ENCODE measurements at places on chromosomes 13 and 19.

GRCh38 chr13:54390841-54391240 is 1362.2 kb downstream of the OLFM4 start:
- no peak for DNase-seq

GRCh38 chr19:39379865-39380396 is 11.0 kb downstream of the PAF1 start:
- no peak for DNase-seq

GRCh38 chr19:36103842-36104552 is 6.9 kb upstream of the OVOL3 start:
- DNase-seq = no peak

- no peak for DNase-seq
Observed at GRCh38 chr13:67650471-67650870, 420.3 kb upstream of the PCDH9 start.

- DNase-seq = peak; percentile 44
Observed at GRCh38 chr13:30551189-30551588, 66.5 kb upstream of the USPL1 start.

- DNase-seq = no peak
Observed at GRCh38 chr19:38277969-38278680, 13.8 kb downstream of the SPINT2 start.

DNA sequence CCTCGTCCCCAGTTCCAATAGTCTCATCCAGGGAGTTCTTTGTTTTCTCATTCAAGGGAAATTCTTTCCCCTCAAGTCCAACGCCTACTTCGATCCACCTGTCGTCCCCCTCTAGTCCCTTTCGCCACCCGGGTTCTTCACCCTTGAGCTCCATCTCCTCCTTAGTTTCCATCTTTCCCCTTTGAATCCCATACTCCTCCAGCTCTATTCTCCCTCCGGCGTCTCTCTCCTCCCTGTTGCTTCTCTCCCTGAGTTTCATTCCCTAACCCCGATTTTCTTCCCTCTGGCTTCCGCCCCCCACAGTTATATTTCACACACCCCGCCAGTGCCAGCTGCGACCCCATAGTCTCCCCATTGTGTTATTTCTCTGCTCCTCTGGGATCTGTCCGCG is 628 bp upstream of the SLC17A7 start:
- DNase-seq = no peak

DNA sequence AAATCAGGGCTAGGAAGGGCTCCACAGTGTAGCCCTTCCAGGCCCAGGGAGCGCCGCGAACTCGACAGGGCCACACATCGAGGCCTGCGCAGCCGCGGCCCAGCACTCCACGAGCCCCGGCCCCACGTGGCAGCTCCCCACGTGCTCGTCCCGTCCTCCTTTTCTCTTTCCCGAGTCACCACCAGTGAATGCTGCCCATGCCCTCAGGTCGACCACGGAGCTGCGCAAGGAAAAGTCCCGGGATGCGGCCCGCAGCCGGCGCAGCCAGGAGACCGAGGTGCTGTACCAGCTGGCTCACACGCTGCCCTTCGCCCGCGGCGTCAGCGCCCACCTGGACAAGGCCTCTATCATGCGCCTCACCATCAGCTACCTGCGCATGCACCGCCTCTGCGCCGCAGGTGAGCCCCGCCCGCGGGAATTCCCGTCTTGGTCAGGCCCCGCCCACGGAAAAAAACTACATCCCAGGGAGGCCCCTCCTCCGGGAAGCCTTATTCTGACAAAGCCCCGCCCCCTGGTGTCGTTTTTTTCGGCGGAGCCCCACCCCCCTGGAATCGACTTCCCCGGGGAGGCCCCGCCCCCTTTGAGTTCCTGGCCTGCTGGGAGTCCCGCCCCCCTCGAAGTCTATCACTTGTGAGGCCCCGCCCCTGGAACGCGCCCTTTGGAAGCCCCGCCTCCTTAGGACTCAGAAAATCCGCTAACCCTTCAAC is 7.0 kb downstream of the HIF3A start:
- no peak for DNase-seq

- no peak for DNase-seq
Observed at GRCh38 chr13:48908381-48909055, 67.2 kb upstream of the FNDC3A start.

DNA sequence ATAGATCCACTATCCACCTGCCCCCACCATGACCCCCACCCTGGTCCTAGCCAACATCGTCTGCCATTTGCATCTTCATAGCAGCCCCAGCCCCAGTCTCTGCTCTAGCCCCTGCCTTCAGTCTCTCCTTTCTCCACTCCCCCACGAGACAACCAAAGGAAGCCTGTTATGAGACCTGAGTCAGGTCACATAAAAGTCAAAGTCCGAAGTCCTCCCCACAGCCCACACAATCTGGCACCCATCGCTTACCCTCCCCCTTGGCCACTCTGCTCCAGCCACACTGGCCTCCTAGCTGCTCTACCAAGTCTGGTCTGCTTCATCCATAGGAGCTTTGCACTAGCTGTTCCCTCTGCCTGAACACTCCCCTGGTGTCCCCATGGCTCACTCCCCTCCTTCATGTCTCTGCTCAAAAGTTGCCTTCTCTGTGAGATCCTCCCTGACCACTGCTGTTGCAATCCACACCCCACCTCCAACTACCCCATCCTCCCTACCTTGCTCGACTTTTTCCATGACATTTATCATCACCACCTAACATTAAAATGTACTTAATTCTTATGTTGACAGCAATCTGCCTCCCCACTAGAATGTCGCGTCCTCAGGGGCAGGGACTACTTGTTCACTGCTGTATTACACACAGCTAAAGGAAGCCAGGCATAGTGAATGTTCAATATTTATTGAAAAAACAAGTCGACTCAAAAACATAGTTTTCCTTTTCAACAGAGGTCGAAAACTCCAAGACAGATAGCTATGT is 1.2 kb upstream of the PLEKHG2 start:
- DNase-seq = peak; percentile 63

DNA sequence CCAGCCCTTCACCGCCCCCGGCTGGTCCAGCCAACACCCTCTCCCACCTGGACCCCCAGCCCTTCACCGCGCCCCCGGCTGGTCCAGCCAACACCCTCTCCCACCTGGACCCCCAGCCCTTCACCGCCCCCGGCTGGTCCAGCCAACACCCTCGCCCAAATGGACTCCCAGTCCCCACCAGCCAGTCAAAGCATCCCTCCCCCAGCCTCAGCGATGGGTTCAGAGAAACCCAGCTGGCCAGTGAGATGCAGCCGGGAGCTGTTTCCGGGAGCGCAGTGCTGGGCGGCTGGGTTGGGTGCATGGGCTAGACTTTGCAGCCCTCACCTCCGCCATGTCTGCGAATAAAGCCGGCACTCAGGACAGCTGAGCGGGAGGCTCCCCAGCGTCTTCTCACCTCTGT is 6.5 kb upstream of the CDC34 start:
- DNase-seq = no peak

DNA sequence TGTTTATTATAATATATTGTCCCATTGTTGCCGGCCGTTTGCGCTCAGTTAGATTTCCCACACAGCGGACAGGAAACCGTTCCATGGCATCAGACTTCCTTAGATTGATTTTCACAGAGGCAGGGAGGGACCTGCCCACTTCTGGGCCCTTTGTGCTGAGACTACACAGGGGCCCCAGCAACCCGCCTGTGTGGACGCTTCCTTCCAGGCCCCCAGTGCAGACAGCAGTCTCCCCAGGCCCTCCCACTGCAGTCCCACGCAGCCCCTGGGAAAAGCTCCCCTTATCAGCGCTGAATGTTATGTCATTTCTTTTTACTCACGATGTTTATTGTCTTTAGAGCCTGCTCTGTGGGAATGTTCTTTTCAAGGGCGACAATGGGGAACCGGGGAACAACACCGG is 351.7 kb upstream of the ARGLU1 start:
- no peak for DNase-seq

DNA sequence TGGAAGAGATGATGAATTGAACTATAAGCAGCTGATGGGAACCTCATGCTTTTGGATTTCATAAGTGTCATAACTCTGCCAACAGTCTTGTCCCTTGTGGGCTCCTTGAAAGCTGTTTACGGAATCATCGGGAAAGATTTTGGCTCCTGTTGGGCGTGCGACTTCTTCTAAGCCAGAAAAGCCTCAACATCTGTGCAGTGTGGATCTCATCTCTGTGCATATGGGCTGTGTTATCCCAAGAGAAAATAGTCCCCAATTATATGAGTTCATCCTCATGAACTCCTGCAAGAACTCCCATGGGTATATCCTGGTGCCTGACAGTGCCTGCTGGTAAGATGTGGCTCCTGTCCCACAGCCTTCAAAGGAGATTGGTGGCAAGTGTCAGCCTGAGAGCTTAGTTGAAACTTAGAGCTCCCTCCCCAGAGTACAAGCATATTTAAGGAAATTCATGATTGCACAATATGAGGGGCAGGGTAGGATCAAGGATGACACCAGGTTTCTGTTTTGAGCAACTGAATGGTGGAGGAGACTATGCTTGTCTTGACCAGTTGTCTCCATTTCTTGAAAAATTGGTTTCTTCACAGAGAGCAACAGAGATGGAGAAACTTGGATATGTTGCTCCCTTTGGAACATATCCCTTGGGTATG is 243.5 kb downstream of the ITGBL1 start:
- DNase-seq = no peak

DNA sequence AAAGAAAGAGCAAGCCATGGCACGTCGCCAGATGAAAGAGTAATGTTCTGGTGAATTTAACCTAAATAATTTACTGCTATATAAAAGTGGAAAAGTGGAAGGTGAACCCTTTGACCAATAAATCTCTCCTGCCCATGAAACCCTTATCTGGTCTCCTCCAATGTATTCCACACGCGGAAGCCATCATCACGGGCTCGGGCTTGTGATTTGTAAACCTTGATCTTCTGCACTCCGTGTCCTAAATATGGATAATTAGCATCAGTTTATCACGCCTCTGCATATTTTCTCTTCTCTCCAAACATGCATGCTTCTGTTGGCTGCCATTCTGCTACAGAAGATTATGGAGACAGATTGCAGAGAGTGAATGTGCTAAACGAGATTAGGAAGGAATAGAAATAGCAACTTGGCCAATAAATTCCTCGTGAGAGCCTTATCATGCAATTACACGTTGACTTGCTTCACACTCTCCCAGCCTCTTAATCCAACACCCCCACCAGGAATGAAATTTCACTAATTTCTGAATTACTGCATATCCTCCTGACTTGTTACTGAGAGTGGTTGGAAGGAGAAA is 34.5 kb downstream of the SOX1 start:
- DNase-seq = no peak

GRCh38 chr19:5585461-5586299 is 17.9 kb upstream of the TINCR start:
- DNase-seq = peak; percentile 82

DNA sequence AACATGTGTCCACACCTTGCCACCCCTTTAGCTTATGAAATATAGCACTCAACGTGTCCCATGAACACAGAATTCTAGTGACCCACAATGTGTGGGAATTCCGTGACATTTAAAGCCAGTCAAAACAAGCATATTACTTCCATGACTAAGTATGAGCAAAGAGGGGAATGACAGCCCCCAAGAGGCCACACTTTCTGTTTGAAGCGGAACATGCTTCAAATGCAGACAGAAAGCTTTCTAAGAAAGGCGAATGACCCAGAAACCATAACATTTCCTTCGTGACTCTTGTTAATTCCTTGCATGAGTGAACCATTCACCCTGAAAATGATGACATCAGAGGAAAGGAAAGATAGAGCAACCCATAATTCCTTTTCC is 122.0 kb upstream of the FNDC3A start:
- DNase-seq = no peak

DNA sequence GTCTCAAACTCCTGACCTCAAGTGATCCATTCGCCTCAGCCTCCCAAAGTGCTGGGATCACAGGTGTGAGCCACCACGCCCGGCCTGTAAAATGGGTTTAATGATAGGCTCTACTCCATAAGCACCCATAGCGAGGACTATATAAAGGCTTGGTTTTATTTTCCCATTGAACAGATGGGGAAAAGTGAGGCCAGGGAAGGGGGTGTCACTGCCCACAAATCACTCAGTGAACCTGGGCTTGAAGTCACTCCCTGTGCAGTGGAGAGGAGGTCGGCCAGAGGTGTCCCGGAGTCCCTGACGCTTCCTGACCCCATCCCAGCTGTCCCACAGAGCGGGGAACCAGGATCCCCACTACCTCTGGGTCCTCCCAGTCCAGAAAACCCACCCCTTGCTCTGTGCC is 14.9 kb downstream of the TLE2 start:
- DNase-seq = no peak

- DNase-seq = no peak
Observed at GRCh38 chr13:107035186-107035585, 467.2 kb upstream of the ARGLU1 start.

DNA sequence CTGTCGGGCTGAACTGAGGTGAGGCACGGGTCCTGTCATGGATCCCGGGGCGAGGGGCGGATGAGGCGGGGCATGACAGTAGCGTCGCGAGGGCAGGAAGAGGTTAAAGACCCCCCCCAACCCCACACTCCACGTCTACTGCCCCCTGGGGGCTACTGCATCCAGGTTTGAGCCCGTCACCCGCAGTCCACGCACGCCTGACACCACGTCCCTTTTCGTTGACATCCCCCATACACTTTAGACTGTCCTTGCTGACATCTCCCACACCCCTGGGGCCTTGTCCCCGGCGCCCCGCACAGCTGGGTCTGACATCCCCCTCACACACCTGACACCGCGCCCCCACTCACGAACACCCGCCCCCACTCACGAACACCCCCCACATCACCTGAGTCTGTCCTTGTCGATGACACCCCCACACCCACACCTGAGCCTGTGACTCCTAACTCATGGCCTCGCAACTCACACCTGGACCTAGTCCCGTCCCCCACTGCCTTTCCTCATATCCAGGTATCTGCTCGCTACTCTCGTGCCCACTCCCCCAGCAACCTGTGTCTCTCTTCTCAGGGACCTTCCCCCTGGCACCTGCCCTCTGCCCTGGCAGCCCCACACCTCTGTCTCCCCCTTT is 416 bp downstream of the SLC25A42 start:
- no peak for DNase-seq

GRCh38 chr19:5948752-5949564 is 29.0 kb downstream of the RANBP3 start:
- DNase-seq = no peak

DNA sequence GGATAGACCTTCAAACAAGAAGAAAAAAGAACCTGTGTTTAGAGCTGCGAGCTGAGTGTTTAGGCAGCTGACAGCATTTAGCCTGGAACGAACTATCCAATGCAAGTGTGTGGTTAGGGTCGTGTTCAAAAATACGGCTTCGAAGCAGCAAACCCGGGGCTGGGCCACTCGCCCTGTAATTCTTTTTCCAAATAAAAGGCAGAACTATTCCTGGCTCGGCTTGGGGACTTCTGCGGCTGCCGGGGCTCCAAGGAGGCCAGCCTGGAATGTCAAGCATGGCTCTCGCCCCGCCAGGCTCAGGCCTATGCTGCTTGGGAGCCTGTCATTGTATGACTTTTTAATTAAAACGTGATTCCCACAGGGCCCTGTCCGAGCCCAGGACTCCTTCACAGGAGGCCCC is 51.7 kb upstream of the KLF2 start:
- no peak for DNase-seq

DNA sequence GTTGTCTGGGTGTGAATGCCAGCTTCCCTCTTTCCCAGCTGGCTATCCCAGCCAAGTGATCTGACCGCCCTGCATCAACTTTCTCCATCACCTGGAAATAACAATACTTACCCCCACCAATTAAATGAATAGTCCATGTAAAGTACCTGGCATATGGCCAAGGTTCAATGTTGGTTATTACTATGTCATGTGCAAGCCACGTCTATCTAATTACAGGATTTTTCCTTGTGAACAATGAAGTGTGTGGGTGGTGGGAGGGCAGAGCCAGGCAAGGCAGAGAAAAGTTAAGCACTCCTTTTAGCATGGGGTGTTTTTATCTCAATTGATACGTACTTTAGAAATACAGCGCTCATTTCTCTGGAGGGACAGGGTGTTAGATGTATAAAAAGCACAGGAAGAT is 121.1 kb downstream of the NHLRC3 start:
- no peak for DNase-seq

Measured in GM20000 (cell line).